Stimulated activated CD8-positive, alpha-beta memory T cell treated with anti-CD3 and anti-CD28 coated beads, Interleukin-15, amount 100 ng/mL, for 1 hour (primary cell): ENCODE measurements at places on chromosomes 2 and 18.

GRCh38 chr18:35616664-35617423, 35.3 kb downstream of the GALNT1 start:
- DNase-seq: peak; percentile 29

DNA sequence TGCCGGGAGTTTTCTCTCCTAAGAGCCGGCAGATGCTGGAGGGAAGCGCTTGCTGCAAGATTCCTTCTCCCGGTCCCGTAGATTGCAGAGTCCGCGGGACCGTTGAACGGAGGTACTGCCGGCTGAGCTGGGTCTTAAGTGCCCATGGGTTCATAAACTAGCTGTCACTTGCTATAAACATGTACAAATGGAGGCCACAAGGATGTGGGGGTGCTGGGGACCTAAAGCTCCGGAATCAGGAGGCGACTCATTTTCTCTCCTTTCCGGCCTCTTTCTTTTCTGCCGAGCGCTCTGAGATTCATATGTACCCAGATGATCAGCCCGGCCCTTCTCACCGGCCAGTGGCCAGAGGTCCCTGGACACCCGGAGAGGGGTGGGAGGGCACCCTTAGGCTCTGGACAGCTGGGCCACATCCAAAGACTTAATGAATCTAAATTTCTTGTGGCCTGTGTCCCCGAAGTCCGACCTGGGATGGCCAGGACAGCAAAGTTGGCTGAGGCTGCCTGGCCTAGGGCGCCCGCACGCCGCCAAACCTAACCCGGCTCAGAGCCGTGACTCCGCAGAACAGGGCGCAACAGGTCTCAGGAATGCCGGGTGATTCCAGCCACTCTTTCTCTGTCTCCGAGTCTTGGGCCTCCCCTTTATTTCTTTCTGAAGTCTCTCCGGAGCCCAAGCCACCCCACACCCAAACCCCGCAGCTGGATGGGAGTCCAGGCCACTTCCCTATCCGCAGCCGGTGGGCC, 2.4 kb upstream of the PAX3 start:
- DNase-seq: no peak

DNA sequence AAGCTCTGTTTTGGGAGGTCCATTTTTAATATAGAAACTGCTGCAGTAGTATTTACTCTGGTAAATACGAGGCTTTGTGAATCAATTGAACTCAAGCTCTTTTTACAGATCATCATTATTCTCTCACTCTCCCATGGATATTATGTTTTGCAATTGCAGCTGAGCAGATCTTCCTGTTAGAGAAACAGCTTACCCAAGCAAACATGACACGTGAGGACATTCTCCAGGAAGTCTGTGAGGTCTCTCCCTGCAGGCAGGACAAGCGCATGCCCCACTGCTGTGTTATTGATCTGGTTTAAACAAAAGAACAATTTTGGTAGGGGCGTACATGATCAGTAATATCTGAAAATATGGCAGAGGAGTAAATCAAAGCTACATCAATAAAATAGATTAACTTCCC, 72.1 kb downstream of the COL6A3 start:
- DNase-seq: no peak

DNA sequence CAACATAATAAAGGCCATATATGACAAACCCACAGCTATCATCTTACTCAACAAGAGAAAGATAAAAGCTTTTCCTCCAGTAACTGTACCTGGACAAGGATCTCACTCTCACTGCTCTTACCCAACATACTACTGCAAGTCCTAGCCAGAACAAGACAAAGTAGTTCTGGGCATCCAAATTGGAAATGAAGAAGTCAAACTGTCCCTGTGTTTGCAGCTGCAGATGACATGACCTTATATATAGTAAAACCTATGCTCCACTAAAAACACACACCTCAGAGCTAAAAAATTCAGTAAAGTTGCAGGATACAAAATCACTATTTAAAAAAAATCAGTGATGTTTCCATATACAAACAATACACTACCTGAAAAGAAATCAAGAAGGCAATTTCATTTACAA, 32.2 kb downstream of the USP34 start:
- DNase-seq: no peak

GRCh38 chr2:204315236-204315662, 230.0 kb upstream of the PARD3B start:
- no peak for DNase-seq

GRCh38 chr2:56534321-56534720, 350.5 kb downstream of the CCDC85A start:
- no peak for DNase-seq

DNA sequence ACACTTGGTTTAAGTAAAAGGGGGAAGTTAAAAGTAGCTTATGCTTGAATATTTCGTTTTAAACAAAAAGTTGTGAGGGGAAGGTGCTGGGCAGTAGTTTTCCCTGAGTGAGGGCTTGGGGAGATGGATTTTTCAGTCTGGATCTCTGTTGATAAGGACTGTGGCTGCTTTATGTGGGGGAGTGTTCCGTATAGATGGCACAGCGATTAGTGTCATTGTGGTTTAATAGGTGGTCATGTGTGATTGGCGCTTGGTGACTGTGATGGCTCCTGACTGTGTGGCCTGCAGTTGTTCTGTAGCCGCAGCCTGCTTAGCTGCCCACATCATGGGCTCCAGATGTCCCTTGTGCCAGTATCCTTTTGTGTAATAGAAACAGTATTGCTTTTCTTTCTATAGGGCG, 156.2 kb downstream of the WDSUB1 start:
- no peak for DNase-seq

DNA sequence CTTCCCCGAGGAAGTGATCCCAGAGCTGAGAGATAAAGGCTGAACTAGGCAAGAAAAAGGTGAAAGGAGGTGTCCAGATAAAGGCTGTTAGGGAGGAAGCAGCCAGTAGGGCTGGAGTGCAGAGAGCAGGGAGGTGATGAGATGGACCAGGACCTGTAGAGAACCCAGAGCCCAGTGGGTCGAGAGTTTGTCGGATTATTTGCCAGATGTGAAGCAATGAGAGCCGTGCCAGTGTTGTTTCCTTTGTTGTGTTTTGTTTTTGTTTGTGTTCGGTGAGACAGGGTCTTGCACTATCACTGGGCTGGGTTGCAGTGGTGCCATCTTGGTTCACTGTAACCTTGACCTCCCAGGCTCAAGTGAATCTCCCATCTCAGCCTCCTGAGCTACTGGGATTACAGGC, 111.3 kb downstream of the ACTR3 start:
- DNase-seq: no peak

- DNase-seq: no peak
Observed at GRCh38 chr2:47531378-47532042, 128.6 kb downstream of the MSH2 start.

GRCh38 chr2:135997380-135997779, 12.0 kb upstream of the DARS1 start:
- DNase-seq: no peak

GRCh38 chr2:236558993-236559978, 10.3 kb upstream of the ACKR3 start:
- DNase-seq: no peak

DNA sequence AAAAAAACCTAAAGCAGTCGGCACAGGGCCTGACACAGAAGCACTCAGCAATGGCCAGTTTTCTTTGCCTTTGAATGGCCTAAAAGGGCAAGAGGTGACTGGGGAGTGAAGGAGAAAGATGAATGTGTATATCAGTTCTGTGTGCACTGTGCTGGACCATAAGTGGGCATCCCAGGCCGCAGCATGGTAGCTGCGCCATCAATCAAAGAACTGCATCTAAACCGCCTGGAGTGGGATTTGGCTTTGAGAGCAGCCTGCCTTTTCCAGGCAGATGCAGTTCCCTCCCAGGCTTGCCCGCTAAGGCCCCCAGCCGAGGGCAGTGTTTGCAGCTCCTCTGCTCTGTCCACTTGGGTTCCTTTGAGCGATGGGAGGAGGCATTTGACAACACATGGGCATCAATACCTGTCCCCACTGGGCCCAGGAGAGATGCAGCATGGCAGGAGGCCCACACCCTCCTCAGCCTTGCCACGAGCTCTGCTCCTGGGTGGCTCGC, 144.1 kb downstream of the FAM210A start:
- DNase-seq: no peak

DNA sequence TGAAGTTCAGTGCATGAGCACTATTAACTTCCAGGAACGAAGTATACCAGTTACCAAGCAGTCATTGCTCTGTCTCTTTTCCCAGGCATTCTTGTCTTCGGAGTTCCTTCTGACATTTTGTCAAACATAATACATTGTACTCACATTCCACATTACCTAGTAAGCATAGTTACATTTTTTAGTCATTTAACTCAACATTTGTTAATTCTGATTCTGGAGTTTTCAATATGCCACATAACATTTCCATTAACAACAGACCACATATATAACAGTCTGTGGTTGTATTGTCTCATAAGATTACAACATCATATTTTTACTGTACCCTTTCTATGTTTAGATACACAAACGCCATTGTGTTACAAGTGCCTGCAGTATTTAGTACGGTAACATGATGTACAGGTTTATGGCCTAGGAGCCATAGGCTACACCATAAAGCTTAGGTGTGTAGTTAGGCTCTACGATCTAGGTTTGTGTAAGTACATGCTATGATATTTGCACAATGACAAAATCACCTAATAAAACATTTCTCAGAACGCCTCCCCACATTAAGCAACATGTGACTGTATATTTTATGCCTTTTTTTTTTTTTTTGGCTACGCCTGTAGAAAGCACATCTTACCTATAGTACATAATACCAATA, 187.1 kb downstream of the DYM start:
- DNase-seq: no peak

- no peak for DNase-seq
Observed at GRCh38 chr18:54203914-54204313, 20.6 kb downstream of the MBD2 start.

DNA sequence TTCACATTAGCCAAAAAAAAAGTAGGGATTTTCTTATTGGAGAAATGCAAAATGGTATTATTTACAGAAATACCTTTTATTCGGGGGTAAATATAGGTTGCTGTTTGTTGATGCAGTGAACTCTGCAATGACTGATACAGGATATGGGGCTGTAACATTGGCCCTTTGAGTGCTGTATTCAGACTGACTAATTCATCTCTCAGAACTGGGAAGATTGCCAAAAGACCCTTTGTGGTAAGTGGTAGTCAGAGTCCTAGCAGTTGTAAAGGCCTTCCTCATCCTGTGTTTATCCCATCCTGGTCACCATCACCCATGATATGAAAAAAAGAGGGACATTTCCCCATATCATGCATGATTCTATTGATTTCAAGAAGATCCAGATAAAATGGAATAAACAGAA, 14.0 kb upstream of the DCC start:
- DNase-seq: no peak

DNA sequence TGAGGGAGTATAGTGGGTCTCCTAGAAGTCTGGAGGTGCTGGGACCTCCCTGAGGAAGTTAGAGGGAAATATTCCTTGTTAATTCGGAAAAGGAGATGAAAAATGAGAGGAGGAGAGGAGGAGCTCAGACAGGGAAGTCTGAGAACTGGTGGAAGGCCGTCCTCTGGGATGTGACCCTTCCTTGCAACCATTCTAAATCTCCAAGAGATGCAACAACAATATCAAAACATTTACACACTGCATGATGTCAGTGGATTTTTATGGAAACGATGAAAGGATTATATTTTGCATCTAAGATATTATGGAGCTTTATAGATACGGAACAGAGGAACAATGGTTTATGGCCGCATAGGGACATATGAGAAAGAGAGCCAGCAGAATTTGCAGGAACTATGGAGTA, 49.8 kb upstream of the COBLL1 start:
- no peak for DNase-seq

DNA sequence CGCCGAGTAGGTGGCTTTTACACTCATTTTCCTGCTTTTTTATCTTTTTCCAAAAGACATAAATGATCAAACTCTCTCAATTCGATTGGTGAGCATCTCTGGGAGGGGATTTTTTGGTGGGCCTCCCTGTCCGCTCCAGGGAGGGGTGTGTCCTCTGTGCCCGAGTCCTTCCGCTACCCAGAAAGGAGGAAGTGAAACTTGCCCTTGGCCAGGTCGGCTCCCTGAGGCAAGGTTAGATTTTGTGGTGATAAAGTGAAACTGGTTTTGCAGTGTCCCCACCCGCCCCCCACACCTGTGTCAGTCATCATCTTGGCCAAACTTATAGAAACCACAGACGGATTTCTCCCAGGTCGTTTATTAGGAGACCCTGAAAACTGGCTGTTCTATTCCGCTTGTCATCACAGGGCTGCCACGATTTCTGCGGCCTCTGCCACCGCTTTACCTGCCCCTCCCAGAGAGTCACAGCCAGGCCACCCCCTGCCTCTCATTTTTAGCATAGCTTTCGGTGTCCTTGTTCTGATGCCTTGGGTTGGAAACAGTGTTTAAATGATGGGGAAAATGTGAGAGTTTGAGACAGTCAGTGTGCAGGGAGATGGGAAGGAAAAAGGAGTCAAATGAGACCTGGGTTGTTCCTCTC, 93.6 kb downstream of the SH3BP4 start:
- DNase-seq: no peak

DNA sequence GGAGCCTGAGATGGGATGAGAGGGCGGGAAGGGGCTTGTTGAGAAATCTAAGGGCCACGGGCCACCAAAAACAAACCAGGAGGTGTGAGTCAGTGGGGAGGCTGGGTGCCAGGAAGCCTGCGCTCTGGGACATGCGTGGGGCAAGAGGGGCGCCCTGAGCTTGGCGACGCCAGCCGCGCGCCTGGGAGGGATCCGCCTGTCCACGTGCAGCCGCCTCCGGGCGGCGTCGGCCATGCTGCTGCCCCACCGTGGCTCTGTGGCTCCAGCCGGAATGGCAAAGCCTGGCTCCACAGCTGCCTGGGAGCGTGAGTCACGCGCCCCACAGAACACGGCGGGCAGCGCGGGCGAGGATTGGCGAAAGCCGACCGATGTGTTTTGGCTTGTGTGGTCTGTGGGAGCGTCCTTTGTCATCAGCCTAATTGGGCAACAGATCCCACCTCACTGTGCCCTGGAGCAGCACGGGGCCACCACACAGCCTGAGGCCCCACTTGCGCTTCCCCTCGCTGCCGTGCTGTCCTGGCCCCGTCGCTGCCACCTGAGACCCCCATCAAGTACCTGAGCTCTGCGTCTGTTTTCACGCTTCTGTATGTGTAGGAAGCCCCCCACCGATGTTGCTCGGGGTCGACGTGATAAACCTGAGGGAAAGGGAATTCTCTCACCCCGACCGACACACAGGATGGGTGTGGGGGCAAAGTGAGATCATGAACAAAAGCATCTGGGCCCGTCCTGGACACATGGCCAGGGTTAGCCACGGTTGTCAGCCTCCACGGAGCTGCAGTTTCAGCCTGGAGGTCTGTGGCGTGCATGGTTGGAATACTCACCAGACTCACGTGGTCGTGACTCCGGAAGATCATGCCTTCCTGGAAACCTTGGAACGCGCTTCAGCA, 80.5 kb downstream of the NFATC1 start:
- no peak for DNase-seq

- no peak for DNase-seq
Observed at GRCh38 chr18:39208729-39209128, 1643.1 kb upstream of the CELF4 start.
